ENCODE measurements at places on chromosomes 16 and 17. TPM values are rescaled to one million over a fixed set of nuclear protein-coding genes. Genes with fewer than 3 reads are reported as not detected.

The HOXB5 gene
- polyA plus RNA-seq, result 0.30 TPM

The HSPB9 gene
- polyA plus RNA-seq, result 0.53 TPM

The FOXO3B gene
- 0.51 TPM for polyA plus RNA-seq

The KRT20 gene
- 0.35 TPM for polyA plus RNA-seq

The PIK3R6 gene
- 0.08 TPM for polyA plus RNA-seq

The EFNB3 gene
- not detected for polyA plus RNA-seq

The KRTAP4-4 gene
- not detected for polyA plus RNA-seq

The UMOD gene
- polyA plus RNA-seq, result not detected

The MEOX1 gene
- 6.7 TPM for polyA plus RNA-seq

The ZPBP2 gene
- polyA plus RNA-seq, result not detected

The HNF1B gene
- polyA plus RNA-seq, result not detected

The RNF227 gene
- polyA plus RNA-seq, result 2.4 TPM

The RDM1 gene
- not detected for polyA plus RNA-seq

The CPNE7 gene
- 0.08 TPM for polyA plus RNA-seq

The IGSF6 gene
- 0.17 TPM for polyA plus RNA-seq

The TBC1D3E gene
- not detected for polyA plus RNA-seq

The BICDL2 gene
- not detected for polyA plus RNA-seq

The AURKB gene
- not detected for polyA plus RNA-seq

The SCARF1 gene
- polyA plus RNA-seq, result 4.9 TPM

The CLDN7 gene
- polyA plus RNA-seq, result 0.48 TPM

The TP53TG3B gene
- polyA plus RNA-seq, result not detected

The HAGH gene
- polyA plus RNA-seq, result 112 TPM

The CCDC78 gene
- polyA plus RNA-seq, result 0.16 TPM

The CES1 gene
- polyA plus RNA-seq, result 3.8 TPM

The CIAO3 gene
- polyA plus RNA-seq, result 26.7 TPM

Data from psoas muscle (tissue), 8 donors.